Ascending aorta (tissue), 2 donors: ENCODE measurements at places on chromosomes 16 and 17.

- H3K36me3 ChIP-seq: no peaks in the 10 kb centered on the region
- no peaks in the 10 kb centered on the region for H3K27me3 ChIP-seq
- no peak for DNase-seq
- H3K4me3 ChIP-seq: no peak overlapping the region
- H3K4me1 ChIP-seq: no peaks in the 10 kb centered on the region
- H3K27ac ChIP-seq: no peak overlapping the region
Observed at GRCh38 chr16:86952769-86953168, 364.4 kb downstream of the C16orf95 start.

- H3K27ac ChIP-seq: no peak overlapping the region
- peaks cover 36% of the 10 kb centered on the region for H3K36me3 ChIP-seq
- H3K4me1 ChIP-seq: peaks cover 4% of the 10 kb centered on the region
- H3K4me3 ChIP-seq: no peak overlapping the region
- DNase-seq: no peak
Observed at GRCh38 chr17:80887639-80888175, 103.9 kb upstream of the CHMP6 start.

DNA sequence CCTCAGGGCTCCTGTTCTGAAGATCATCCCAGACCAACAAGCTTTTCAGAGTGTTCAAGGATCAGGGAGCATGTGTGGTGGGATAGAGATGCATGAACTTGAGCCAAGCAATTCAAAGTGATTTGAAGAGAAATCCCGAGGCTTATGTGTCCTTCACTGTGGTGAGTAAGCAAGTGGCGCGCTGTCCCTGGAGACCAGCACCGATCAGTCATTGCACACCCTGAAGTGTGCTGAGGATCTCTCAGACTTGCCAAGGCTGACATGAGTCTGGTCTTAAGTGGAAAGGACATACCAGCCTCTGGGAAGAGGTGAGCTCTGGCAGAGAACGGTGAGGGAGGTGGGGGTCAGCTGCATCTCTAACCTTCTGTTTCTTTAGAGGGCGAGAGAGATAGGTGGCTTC lies 43.8 kb upstream of the CDH13 start:
- no peak overlapping the region for H3K27ac ChIP-seq
- H3K27me3 ChIP-seq: no peaks in the 10 kb centered on the region
- DNase-seq: no peak
- H3K4me3 ChIP-seq: no peak overlapping the region

DNA sequence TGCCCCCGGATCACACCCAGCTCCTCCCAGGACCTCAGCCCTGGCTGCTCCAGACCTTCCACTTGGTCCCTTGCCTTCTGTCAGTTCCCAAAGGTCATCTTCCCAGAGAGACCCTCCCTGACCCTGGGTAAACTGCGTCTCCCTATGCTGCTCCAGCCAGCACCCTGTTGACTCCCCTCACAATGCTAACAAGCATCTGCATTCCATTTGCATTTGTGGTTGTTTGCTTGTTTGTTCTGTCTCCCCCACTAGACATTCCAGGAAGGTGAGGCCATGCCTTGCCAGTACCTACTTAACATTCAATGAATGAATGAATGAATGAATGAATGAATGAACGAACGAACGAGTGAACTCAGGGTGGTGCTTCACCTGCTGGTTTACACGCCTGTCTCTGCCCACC lies 171.2 kb downstream of the WSCD1 start:
- no peak for DNase-seq
- no peaks in the 10 kb centered on the region for H3K27me3 ChIP-seq
- H3K4me3 ChIP-seq: no peak overlapping the region

GRCh38 chr16:27748868-27749546 lies 199.1 kb downstream of the KATNIP start:
- peaks cover 7% of the 10 kb centered on the region for H3K36me3 ChIP-seq
- no peak overlapping the region for H3K27ac ChIP-seq
- H3K27me3 ChIP-seq: no peaks in the 10 kb centered on the region

DNA sequence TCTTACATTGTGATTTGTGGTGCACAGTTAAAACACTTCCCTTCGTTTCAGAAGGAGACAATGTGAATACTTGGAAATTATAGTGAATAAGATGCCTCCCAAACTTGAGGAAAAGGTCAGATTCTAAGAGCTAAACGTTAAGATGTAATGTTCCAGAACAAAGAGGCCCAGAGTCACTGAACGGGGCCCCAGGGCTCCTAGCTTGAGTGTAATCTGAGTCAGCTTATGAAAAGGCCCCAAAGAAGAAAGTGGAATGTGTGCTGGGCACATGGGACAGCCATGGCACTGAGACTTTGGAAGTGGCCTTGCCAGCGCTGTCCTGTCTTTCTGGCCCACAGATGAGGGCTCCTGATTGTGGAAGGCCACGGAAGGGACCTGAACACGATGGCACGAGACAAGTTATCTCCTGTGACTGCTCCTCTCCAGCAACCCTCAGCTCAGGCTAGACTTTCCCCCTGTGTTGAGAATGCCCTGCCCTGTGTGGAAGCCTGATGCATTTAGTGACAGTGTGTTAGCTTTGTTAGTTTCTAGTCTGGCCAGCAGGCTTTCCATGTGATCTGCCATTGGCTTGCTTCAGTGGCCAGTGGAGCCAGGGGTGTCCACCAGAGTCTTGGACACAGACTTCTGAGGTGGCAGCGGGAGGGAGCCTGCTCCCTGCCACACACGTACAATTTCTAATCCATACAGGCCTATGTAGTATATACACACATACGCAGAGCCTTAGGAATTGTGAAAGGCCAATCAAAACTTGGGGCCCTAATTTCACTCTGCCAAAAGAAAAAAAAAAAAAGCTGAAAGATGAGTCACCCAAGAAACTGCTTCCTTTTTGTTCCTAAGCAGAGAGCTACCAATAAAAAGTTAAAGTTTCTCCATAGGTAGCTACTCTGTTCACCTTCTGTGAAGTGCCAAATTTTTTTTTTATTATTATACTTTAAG lies 13.1 kb downstream of the SPATA33 start:
- no peak overlapping the region for H3K4me3 ChIP-seq
- no peak overlapping the region for H3K27ac ChIP-seq
- H3K36me3 ChIP-seq: no peaks in the 10 kb centered on the region

DNA sequence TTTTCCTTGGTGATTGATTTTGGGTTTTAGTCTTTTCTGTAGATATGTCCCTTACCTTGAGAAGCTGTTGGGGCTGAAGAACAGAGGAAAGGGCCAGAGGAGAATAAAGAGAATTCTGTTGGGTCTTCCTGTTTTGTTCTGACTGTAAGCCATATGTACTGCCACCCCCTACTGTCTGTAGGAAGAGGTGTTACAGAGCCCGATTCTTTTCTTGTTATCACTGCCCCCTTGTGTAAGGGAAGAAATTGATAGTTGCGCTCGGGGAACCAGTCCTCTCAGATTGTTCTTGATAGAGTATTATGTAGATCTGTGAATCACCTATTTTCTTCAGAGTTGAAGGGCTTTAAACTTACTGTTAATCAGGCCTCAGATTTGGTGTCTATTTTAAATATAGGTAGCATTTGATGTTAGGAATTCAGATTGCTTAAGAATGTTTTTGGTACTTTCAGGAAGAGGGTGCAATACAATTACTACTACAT lies 2.4 kb downstream of the TANC2 start:
- H3K27ac ChIP-seq: no peak overlapping the region
- H3K4me3 ChIP-seq: no peak overlapping the region
- H3K4me1 ChIP-seq: no peaks in the 10 kb centered on the region
- DNase-seq: no peak
- no peaks in the 10 kb centered on the region for H3K27me3 ChIP-seq

- no peak overlapping the region for H3K27ac ChIP-seq
- no peaks in the 10 kb centered on the region for H3K4me1 ChIP-seq
- no peaks in the 10 kb centered on the region for H3K36me3 ChIP-seq
Observed at GRCh38 chr17:43614561-43614960, 47.2 kb downstream of the MEOX1 start.

- DNase-seq: no peak
- H3K4me3 ChIP-seq: no peak overlapping the region
- no peaks in the 10 kb centered on the region for H3K4me1 ChIP-seq
- no peak overlapping the region for H3K27ac ChIP-seq
- H3K36me3 ChIP-seq: no peaks in the 10 kb centered on the region
Observed at GRCh38 chr17:74354123-74354522, 7.5 kb downstream of the BTBD17 start.

DNA sequence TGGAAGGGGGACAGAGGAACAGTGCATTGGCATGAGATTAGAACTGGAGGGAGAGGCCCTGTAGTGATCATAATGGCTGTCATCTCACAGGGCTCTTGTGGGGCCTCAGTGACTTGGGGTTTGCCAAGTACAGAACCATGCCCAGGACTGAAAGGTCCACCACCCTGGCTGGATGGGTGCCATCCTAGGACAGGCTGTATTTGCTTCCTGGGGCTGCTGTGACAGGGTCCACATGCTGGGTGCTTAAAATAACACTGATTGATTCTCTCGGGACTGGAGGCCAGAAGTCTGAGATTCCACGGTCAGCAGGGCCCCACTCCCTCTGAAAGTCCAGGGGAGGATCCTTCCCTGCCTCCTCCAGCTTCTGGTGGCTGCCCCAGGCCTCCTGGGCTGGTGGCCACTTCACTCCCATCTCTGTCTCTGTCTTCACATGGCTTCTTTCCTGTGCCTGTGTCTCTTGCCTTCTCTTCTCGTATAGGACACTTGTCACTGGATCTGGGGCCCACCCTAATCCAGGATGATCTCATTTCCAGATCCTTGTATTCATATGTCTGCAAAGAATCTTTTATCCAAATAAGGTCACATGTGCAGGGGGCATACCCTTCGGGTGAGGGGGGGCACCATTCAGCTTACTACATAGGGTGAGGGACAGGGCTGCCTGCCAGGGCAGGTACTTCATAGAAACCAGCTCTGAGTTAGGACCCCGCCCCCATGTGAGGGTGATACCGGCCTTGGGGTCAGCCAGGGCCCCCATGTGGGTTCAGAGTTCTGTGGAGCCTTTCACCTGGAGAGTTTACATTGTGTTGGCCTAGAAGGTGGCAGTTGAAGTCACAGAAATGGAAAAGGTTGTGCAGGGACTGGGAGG lies 52.6 kb downstream of the USP22 start:
- no peak overlapping the region for H3K4me3 ChIP-seq
- H3K36me3 ChIP-seq: no peaks in the 10 kb centered on the region
- H3K4me1 ChIP-seq: no peaks in the 10 kb centered on the region
- H3K27me3 ChIP-seq: no peaks in the 10 kb centered on the region
- H3K27ac ChIP-seq: no peak overlapping the region
- DNase-seq: no peak

DNA sequence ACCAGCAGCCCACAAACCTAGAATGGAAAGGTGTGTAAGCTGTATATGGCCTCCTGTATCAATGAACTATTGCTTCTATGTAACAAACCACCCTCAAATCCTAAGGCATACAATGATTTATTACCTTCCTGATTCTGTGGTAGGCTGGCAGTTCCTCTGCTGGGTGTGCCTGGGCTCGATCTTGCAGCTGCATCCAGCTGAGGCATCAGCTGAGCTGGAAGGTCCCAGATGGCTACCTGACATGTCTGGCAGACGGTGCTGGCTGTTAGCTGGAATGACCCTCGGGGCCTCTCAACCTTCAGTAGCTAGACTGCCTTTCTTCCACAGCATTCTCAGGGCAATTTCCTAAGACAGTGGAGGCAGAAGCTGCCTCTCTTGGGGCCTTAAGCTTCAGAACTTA lies 152.7 kb downstream of the RAB11FIP4 start:
- no peaks in the 10 kb centered on the region for H3K4me1 ChIP-seq
- no peak overlapping the region for H3K27ac ChIP-seq
- no peak overlapping the region for H3K4me3 ChIP-seq
- no peak for DNase-seq

- peak overlapping the region; percentile 99 for H3K4me3 ChIP-seq
- peak overlapping the region; percentile 89 for H3K27ac ChIP-seq
- H3K27me3 ChIP-seq: no peaks in the 10 kb centered on the region
- H3K4me1 ChIP-seq: peaks cover 10% of the 10 kb centered on the region
- peaks cover 8% of the 10 kb centered on the region for H3K36me3 ChIP-seq
Observed at GRCh38 chr17:47694581-47695428, 844 bp downstream of the TBKBP1 start.

DNA sequence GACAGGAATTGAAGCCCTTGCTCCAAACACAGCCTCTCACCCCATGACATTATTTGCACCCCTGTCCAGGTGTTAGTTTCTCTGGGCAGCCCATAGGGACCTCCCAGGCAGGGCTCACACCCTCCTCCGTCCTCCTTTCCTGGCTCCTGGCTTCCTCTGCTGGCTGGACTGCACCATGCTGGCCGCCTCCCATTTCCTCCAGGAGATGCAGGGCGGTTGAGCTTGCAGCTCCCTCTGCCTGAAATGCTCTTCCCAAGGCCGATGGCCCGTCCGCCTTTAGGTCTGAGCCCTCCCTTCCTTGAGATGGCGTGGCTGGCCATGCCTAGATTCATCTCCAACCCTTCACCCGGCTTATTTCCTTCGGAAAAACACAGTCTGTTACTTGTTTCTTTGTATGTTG lies 334.8 kb downstream of the SNX29 start:
- no peaks in the 10 kb centered on the region for H3K27me3 ChIP-seq
- H3K27ac ChIP-seq: no peak overlapping the region
- DNase-seq: no peak
- no peak overlapping the region for H3K4me3 ChIP-seq
- no peaks in the 10 kb centered on the region for H3K36me3 ChIP-seq
- H3K4me1 ChIP-seq: no peaks in the 10 kb centered on the region

DNA sequence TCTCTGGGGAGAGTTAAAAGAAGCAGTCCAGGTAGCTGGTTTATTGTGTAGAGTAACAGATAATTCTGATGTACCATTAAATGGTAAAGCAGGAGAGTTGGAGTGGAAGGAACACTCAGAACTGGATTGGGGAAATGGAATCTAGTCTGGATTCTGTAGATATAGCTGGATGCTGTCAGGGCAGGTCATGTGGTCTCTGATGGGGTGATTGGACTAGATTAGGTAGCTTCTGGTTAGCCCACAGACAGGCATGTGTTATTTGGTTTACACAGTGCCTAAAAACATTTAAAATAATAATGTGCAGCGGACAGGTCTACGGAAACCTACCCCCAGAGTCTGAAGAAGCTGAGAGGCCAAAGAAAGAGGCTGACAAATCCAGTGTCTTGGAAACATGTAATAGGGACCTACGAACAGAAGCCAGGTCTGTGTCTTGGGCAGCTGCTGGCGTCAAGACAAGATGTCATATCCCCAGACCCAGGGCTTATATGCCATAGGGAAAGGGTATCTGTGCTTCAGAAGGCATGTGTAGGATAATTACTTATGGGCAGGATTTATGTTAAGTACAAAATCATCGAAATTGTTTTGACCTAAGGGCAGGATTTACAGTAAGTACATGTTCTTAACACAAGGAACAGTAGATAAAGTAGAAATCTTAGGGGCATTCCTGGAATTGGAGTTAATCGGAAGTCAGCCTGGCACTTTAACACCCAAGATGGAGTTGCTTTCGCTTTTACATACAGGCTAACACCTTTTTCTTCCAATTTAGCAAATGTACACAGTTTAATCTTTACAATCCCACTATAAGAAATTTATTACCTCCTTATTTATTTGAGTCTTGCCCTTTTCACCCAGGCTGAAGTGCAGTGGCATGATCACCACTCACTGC lies 12.4 kb downstream of the LUC7L3 start:
- no peaks in the 10 kb centered on the region for H3K36me3 ChIP-seq
- no peak for DNase-seq
- H3K4me1 ChIP-seq: no peaks in the 10 kb centered on the region
